ENCODE measurements at places on chromosomes 12 and 14.

DNA sequence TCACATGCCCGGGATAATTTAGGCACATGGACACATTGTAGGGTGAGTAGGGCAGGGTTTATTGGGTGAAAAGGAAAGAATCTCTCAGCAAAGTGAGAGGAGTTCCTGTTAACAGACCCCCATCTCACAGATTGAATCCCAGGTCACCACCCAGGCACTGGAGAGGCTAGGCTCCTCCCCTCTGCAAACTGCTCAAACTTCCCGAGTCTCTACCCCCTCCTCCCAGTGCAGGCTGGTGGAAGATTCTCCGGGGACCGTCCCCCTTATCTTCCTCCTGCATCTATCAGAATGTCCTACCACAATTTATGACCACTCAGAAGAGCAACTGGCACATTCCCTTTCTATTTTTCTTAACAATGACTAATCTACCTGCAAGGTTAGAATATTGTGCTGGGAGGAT lies 126.0 kb downstream of the NTF3 start:
- no peak for DNase-seq

- DNase-seq = no peak
Measured at GRCh38 chr12:116674643-116675183, 63.2 kb downstream of the SPRING1 start.

GRCh38 chr12:106445959-106446358 lies 88.4 kb downstream of the POLR3B start:
- no peak for DNase-seq

DNA sequence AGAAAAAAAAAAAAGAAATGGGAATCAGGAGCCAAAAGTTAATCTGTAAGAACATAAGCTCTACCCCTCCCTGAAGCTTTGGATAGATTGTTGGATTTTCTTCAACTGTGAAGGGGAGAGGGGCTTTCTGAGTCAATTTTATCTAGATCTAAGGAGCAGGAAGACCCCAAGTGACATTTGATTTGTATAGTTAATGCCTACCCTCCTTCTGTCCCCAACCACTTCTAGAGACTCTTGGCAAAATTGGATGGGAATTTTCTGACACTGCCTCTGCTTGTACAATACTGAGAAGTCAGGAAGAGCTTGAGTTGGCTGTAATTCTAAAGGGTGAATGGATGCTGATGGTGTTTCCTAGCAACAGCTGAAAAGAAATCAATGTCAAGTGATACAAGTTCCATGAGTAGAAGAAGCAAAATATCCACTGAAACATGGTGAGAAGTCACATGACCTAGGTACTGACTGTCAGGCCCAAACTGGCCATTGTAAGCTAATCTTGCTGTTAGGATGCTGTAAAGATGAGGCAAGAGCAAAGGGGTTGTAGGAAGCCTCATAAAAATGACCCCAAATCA lies 42.2 kb downstream of the NDUFA12 start:
- no peak for DNase-seq

DNA sequence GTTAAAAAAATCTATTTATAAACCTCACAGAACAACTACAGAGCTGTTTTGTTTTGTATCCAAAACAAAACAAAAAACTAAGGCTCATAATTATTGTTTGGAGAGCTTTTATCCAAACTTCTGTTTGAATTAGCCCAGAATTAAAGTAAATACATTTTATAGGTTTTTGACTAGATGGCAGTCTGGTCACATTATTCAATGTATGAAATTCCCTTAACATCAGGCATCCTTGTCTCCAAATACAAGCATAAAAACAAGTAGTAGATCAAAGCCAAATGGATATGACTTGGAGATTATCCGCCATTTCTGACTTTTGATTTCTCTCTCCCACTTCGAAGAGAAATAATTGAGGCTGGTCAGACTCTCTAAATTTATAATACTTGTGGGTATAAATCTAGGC lies 63.5 kb downstream of the SLC38A1 start:
- DNase-seq = no peak

- DNase-seq = no peak
Measured at GRCh38 chr12:12495536-12495935, 67.1 kb downstream of the DUSP16 start.

- DNase-seq = no peak
Measured at GRCh38 chr14:78103271-78103670, 66.9 kb upstream of the NRXN3 start.

DNA sequence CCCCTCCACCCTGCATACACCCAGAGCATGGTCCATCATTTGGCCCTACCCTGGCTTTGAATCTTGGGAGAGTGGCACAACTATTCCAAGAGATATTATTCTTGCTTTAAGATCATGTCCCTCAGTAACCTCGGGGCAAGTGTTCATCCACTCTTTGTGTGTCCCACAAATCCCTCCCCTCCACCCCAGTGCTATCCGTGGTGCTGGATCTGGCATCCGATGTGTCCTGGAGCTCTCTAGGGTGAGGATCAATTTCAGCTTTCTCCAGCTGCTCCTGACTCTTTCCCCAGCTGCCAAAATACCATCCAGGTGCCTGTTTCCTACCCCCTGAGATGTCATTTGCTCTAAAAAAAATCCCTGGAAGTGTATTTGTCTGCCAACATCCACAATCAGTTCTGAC lies 64.8 kb upstream of the CMKLR1 start:
- DNase-seq = no peak

DNA sequence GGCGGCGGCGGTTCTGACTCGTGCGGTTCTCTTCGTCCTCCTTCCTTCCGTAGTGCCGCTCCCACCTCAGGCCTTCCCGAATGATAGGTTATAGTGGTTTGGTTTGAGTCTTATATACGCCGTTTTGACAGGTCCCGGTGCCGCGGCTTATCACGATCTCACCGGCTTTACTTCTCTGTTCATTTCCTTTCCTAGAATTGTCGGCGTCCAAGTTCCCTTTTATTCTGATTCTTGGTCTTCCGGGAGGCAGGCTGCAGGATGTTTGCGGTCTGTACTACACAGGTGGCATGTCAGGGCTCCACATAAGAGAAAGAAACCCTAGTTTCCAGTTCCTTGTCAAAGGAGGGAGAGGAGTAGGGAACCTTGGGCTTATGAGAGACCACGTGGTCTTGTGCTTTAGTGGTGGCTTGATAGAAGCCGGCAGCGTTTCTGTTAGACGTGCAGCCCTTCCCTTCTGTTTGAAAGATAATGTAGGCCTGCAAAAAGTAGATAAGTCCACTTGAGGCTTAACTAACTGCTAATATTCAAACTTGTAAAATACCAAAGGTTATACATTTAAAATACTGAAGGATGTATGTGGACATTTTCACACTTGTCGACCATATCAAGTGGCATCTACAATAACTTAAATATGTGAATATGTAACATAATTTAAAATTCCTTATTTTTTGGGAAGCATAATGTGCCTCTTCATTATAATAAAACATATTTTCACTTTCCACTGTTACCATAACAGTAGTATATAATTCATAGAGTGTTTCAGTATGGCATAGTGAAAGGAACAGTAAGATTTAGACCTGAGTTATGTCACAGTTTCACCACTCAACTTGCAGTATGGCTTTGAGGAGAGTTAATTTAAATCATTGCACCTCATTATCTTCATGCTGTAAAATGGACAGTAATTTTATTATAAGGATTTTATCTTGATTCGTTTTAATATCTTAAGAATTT lies 804 bp downstream of the USP15 start:
- no peak for DNase-seq

GRCh38 chr12:69241438-69242092 lies 2.2 kb downstream of the CPSF6 start:
- no peak for DNase-seq

- no peak for DNase-seq
Measured at GRCh38 chr14:93114713-93115068, 1.0 kb downstream of the ITPK1 start.

- no peak for DNase-seq
Measured at GRCh38 chr12:56521590-56522371, at the start of gene RBMS2. RBMS2 (plus strand) TSS chr12:56521820; CDS start chr12:56522024, 204 bp downstream.

GRCh38 chr12:32217354-32218310 lies 111.0 kb downstream of the BICD1 start:
- no peak for DNase-seq

DNA sequence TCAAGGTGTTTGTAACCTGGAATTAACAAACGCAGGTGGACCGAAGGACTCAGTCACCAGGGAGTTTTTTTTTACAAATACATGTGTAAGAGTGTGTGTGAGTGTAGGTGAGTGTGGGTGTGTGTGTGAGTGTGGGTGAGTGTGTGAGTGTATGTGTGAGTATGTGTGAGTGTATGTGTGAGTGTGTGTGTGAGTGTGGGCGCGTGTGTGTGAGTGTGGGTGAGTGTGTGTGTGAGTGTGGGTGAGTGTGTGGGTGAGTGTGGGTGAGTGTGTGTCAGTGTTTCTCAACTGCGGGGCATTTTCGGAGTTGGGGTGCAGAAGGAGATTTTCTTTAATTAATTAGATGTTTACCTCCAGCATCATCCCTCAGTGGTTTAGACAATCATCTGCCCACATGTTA lies 1178.8 kb downstream of the VRK1 start:
- DNase-seq = no peak

GRCh38 chr12:11136075-11136474 lies 1.6 kb upstream of the TAS2R30 start:
- DNase-seq = no peak

GRCh38 chr14:34087571-34087970 lies 136.7 kb upstream of the EGLN3 start:
- DNase-seq = no peak

DNA sequence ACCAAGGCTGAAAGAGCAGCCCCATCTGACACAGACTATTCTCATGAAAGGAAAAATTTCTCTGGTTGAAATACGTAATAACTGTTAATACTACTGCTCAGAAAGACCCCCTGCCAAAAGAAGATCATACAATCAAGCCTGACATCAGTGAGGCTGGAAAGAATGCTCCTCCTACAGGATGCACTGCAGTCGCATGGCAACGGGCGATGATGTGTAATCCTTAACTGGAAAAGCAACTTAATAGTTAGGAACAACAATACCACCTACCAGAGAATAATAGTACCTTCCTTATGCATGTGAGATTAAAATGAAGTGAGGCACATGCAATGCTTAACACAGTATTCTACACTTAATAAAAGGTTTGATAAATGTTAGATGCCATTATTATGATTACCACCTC lies 1.2 kb upstream of the GOLGA5 start:
- DNase-seq = no peak

DNA sequence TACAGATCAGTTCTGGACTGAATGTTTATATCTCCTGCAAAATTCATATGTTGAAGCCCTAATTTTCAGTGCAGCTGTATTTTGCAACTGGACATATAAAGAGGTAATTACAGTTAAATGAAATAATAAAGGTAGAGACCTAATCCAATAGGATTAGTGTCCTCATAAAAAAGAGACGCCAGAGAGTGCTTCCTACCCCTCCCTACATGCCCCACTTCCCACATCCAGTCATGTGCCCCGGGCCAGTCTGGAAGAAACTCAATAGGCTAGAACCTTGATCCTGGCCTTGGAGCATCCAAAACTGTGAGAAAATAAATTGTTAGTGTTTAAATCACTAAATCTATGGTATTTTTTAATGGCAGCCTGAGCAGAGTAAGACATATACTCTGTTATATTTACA lies 172.3 kb downstream of the ALG10B start:
- no peak for DNase-seq

DNA sequence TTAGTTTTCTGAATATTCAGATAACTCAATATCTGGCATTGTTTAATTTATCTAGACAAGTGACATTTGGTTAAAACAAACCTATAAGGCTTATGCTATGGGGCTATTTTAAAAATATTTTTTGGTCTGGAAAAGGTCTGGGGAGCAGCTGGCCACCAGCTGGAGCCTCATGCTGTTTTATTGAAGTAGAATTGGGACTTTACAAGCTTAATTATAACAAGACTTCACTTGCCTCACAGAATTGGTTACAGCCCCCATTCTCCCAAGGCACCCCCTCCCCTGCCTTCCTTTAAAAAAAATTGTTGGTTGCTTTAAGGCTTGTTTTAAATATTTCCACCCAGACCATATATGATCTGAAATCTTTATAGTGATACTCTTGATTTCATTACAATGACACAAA lies 453.9 kb downstream of the ADAMTS20 start:
- DNase-seq = no peak

DNA sequence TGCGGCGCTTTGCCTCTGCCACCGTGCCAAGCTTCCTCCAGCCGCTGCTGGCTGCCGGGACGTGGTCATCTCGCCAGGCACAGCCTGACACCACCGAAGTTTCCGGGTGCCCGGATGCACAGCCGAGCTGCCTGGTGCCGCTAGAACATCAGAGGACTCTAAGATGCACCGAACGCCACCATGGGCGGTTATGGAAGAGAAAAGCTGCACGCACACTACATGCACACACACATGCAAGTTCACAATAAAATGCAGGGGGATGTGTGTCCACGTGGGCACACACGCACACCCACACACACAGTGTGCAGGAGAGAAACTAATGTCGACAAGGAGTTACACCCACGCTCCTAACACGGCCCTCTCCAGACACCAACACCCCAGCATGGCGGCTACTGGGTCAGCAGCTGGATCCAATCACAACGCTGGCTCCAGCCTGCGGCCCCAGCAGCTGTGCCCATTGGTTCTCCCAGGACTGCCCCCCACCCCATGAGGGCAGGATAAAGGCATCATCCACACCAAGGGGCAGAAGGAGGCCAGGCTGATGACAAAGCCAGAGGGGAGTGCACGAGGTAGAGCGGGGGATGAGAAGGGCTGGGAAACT lies 82.7 kb downstream of the BCL11B start:
- no peak for DNase-seq

DNA sequence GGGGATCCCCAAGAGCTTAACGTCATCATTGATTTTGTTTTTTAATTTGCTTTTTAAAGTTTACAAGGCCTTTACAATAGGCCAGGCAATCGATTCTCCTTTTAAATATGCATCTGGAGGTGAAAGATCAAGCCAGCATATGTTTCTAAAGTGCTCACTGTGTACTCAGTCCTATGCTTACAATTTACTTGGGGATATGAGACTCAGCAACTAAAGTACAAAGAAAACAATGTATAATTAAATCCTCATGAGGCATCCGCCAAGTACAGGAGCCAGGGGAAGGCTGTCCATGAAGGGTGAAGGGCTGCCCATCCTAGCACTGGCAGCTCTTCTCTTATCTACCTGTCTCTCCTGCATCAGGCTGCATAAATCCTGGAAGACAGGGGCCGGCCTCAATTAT lies 11.8 kb downstream of the CCDC92 start:
- DNase-seq = no peak

DNA sequence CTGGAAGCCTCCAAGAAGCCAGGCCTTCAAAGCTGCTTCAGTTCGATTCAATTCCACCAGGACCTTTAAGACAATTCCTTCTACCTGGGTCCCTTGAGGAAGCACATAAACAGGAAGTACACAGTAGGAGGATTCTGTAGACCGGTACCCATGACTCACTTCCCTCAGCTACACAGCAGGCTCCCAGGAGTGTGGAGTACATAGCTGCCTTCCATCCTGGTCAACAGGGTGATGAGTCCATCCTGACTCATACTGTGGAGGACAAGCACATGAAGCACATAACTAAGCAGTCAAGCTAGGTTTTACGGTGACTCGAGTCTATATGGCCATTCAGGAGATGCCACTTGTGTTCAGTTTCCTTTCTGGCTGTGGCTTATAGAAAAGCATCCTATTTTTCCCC lies 197.6 kb upstream of the RBM19 start:
- no peak for DNase-seq

DNA sequence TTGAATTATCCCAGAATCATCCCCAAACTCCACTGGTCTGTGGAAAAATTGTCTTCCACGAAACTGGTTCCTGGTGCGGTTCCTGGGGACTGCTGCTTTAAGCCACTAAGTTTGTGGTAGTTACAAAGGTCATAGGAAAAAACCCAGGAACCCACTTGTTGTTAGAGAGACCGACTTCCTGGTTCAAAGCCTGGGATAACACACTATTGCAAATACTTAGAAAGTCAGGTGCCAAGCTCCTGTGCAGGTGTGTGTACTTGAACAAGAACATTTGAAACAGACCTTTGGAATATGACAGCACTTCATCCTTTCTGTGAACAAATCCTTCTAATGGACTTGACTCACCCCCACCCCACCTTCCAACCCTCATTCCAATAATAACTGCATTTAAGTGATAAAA lies 519.6 kb downstream of the GLT1D1 start:
- no peak for DNase-seq
